ENCODE measurements at places on chromosomes 5 and 9.

DNA sequence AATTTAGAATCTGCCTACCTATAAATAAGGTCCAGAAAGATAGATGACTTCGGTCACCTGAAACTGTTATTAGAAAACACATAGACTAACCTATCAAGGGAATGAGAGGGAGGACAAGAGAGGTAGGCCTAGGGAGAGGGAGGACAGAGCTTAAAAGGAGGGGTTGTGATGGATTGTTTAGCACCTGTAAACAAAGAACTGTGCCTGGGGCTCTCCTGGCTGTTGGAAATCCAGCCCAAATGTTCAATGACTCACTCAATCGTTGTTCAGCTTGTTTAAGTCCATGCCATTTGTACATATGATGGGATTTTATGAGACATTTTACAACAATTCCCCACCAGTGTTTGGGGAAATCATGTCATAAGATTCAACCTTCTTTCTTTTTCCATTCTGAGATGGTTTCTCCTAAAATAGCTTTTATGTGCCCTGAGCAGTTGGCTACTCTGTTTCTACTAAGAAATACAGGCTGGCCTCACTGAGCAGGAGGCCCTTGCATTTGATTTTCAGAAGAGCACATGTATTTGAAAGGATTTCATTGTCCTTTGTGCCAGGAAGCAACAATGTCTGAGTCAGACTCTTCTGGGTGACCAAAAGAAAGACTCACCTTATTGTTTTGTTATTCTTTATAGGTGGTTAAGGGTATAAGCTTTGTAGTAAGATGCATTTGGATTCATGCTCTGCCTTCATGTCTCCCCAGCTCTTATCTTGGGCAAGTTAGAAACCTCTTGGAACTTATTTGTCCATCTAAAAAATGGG, 48.2 kb upstream of the GPR151 start:
- DNase-seq, result no peak

GRCh38 chr5:34865091-34865490, 26.1 kb downstream of the TTC23L start:
- no peak for DNase-seq

DNA sequence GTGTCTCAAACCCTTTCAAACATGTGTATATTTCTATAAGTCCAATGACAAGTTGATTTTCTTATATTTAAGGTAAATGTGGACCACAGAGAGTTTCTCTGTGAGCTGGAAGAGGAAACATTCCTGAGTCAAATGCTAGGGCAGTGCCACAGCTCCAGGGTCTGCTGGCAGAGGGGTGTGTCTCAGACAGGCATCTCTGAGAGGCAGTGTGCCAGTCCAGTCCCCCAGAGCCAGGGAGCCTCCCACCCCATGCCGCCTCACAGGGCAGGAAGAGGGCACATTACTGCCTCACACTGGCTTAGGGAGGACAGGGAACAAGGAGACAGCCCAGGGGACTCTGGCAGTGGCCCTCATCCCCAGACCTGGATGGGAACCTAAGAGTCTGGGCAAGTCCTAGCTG, 120.2 kb downstream of the TENT4A start:
- DNase-seq, result no peak

DNA sequence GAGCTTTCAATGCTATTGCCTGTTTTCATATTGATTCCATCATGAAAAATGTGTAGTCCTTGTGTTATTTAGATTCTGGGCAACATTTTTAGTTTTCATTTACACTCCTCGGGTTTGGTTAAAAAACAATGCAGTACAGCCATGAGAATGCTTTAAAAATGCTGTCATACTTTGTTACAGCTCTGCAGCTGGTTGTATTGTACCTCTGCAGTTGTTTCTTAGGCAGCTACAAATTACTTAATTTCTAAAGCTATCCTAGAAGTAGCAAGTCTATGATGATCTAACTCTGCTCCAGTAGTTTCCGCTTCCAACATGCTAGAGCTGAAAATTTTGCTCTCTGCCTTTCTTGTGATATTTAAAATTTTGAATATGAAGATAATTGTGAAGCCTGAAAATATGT, 20.2 kb downstream of the SNX18 start:
- no peak for DNase-seq

Data from H9 (cell line).